ENCODE measurements at places on chromosomes 5 and 9. TPM values are rescaled to one million over a fixed set of nuclear protein-coding genes. Genes with fewer than 3 reads are reported as not detected.

DNA sequence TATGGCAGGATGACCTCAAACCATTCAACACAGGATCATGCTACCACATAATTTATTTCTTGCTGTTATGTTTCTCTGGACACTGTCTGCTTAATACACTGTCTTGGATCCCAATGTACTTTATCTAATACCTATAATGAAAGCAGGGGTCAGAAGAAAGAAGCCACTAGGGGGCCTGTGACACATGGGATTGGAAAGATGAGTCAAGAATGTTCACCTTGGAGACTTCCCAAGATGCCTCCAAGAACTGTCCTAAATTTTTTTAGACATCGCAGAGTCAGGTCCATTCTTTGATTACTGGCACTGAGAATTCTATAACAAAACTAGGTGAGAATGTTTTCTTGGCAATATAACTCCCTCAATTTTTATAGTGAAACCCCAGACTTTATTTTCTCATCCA, 305.8 kb upstream of the SMARCA2 start:
- DNase-seq, result no peak

GRCh38 chr9:68844631-68845612, 139.9 kb downstream of the PIP5K1B start:
- DNase-seq, result peak; percentile 56

GRCh38 chr5:60177596-60177995, 284.1 kb upstream of the PDE4D start:
- DNase-seq, result no peak

DNA sequence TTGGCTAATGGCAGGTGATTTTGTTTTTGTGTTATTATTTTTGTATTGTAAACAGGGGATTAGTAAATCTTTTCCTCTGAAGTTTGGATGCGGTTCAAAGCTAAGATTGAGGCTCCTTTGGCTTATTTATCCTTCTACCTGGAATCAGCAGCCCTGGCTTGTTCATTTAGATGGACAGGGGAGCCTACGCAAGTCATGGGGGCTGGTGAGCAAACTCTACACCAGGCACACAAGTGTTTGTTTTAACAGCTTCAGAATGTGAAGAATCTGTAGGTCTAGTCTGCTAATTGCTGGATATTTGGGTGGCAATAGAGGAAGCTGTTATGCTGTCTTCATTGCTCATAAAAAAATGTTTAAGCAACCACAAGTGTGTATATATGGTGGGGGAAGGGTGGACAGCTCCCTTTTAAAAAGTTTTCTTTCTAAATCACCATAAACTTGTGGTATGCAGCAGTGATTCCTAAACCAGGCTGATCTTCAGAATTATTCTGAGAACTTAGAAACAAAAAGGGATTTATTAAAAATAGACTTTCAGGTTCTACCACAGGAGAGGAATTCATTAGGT, 20.7 kb downstream of the ZNF462 start:
- DNase-seq, result no peak

Gene LCN1
- 373 TPM for total RNA-seq

Gene NDST1
- 91.4 TPM for total RNA-seq

All from tongue (tissue), 3 donors.